ENCODE measurements at places on chromosomes 6 and 20. TPM values are rescaled to one million over a fixed set of nuclear protein-coding genes. Genes with fewer than 3 reads are reported as not detected.
A peak's percentile ranks its signal among the peaks of the same experiment; 100 is the strongest.

DNA sequence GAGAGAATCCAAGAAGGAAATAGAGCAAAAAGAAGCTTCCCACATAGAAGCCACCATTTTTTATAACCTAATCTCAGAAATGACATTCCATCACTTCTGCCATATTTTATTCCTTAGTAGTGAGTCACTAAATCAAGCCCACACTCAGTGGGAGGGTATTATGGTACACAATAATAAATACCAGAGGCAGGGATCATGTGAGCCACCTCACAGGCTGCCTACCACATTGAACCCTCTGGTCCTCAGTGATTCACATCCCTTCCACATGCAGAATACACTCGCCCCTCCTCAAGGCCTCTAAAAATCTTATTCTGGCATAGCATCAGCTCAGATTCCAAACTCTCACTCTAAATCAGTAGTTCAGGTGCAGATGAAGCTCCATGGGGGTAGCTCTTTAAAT, 49.4 kb downstream of the TMC2 start:
- no peak for DNase-seq
- no peaks in the 10 kb centered on the region for H3K27me3 ChIP-seq
- H3K36me3 ChIP-seq: no peaks in the 10 kb centered on the region
- H3K4me1 ChIP-seq: no peaks in the 10 kb centered on the region

DNA sequence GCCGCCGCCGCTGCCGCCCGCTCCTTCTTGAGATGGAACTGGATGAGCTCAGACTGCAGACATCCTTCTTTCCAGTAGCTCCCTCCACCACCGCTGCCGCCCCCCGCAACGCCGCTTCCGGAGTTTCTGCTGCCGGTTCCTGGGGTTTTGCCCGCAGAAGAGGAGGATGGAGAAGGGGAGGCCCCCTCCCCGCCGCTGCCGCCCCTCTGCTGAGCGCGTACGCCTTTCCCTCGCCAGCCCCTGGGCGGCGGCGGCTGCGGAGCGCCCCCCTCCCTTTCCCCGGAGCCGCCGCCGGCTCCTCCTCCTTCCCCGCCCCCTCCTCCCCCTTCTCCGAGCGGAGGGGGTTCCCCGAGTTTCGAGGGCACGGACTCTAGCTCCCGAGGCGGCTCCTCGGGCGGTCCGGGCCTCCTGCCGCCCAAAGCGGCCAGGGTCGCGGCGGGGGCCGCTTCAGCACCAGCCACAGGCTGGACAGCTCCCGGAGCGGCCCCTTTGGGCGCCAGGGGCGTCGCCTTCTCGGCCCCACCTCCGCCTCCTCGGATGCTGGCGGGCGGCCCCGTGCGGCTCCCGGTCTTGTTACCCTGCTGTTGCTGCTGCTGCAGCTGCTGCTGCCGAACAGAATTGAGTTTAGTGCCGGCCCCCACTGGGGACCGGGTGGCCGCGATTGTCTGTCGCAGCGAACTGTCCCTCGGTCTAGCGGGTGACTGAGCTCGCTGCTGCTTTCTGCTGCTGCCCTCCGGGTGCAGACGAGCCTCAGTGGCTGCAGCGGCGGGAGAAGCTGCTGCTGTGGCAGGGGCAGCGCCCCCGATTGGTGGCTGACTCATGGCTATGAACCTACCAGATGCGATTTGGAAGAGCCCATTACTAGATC, 3.1 kb downstream of the MTCL3 start:
- H3K4me3 ChIP-seq: peak overlapping the region; percentile 65
- DNase-seq: peak; percentile 39
- H3K27me3 ChIP-seq: no peaks in the 10 kb centered on the region
- H3K36me3 ChIP-seq: no peaks in the 10 kb centered on the region
- peaks cover 28% of the 10 kb centered on the region for H3K4me1 ChIP-seq

GRCh38 chr20:19758501-19759331, 658 bp downstream of the RIN2 start:
- DNase-seq: peak; percentile 57
- peaks cover 26% of the 10 kb centered on the region for H3K4me1 ChIP-seq
- H3K27ac ChIP-seq: peak overlapping the region; percentile 93
- H3K27me3 ChIP-seq: no peaks in the 10 kb centered on the region
- H3K4me3 ChIP-seq: peak overlapping the region; percentile 83

DNA sequence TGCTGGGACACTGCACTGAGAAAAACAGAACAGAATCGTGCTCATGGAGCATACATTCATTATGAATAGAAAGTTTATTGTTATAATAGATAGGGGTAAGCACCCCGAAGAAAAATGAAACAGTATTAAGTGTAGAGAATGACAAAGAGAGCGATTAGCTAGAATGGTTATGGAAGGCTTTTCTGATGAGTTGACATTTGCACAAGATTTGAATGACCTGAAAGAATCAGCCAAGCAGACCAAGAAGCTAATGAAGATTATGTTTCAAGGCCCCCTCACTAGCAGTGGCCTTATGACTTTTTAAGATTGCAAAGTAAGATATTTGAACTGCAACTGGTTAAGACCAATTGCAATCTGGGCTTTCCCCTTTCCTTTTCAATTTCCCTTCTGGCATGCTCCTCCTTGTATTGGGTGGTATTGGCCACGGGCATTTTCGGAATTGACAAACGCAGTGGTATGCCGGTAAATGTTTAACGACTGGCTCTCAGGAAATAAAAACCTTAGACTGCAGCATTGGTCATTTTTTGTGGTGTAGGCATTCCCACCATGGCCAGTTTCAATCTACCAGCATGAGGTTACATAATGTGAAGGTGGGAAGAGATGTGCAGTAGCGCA, 120.0 kb upstream of the CITED2 start:
- H3K4me1 ChIP-seq: peaks cover 2% of the 10 kb centered on the region
- no peak overlapping the region for H3K27ac ChIP-seq
- no peak overlapping the region for H3K4me3 ChIP-seq
- H3K27me3 ChIP-seq: no peaks in the 10 kb centered on the region

- no peaks in the 10 kb centered on the region for H3K27me3 ChIP-seq
- no peaks in the 10 kb centered on the region for H3K4me1 ChIP-seq
- H3K27ac ChIP-seq: no peak overlapping the region
- no peak overlapping the region for H3K4me3 ChIP-seq
These were observed 60.9 kb downstream of the C6orf58 start for GRCh38 chr6:127637830-127638409.

SLC17A3 gene
- polyA plus RNA-seq: 8.3 TPM

All from liver (tissue), 10 donors.